ENCODE measurements at places on chromosomes 5 and 9. TPM values are rescaled to one million over a fixed set of nuclear protein-coding genes. Genes with fewer than 3 reads are reported as not detected.

DNA sequence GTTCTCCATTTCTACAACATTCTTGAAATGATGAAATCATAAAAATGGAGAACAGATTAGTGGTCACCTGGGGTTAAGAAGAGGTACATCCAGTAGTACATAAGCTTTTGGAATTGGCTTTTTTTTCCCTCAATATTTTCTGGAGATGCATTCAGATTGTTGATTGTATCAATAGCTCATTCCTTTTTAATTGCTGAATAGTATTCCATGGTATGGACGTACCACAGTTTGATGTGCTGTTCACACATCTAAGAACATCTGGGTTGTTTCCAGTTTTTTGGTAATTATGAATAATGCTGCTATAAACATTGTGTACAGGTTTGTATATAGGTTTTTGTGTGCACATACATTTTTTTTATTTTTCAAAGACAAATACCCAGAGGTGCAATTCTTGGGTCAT is 130.0 kb downstream of the PPP2R2B start:
- no peak for DNase-seq

GRCh38 chr5:10199692-10200091 is 50.0 kb downstream of the ATPSCKMT start:
- DNase-seq, result no peak

DNA sequence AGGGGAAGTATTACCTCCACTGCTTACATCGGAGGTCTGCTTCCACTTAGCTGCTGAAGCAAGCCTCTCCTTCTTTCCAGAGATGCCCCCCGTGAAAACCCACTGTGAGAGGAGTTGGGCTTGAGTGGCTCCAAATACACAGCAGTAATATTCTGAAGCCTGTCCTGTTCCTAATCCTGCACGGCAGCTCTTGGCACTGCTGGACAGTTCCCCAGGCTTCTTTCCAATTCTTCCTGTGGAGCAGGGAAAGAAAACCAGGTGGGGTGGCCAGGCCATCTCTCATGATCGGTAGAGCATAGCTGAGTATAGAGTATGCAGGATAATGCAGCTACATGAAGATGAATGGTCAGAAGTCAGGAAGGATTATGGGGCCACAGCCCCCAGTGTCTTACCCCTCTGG is 335.3 kb downstream of the MARCHF11 start:
- DNase-seq, result no peak

DNA sequence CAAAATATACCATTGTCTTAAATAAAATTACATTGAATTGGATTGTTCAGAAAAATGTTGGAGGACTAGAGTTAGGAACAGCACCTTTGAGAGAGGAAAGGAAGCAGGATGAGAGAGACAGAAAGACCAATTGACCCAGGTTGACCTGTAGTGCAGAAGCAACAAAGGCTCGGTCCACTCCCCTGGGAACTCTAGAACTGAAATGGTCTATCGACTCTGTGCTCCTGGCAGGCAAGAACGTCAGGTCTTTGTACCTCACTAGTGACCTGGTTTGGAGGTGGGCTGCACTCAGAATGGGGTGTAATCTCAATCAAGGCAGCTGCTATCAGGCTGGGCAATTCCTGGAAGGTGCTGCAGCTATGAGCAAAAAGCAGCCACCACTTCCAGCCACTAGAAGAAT is 110.8 kb downstream of the FAM174A start:
- DNase-seq, result no peak

DNA sequence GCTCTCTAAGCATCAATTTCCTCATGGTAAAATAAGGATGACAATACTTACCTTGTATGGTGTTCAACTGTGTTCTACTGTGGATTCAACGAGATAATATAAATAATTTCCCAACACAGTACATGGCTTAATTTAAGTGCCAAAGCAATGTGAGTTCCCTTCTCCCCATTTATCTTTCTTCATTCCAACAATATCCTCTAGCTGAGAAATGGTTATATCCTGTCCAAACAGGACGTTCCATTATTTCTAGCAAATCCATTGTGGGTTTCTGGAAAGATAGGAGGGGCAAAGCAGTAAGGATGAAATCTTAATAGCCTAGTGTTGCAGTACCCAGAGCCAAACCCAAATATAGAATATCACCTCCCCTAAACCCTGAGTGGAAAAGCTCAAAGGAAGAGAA is 22.0 kb downstream of the ABCA1 start:
- DNase-seq, result no peak

GRCh38 chr9:115230924-115231515 is 113.1 kb upstream of the TNC start:
- DNase-seq, result no peak

DNA sequence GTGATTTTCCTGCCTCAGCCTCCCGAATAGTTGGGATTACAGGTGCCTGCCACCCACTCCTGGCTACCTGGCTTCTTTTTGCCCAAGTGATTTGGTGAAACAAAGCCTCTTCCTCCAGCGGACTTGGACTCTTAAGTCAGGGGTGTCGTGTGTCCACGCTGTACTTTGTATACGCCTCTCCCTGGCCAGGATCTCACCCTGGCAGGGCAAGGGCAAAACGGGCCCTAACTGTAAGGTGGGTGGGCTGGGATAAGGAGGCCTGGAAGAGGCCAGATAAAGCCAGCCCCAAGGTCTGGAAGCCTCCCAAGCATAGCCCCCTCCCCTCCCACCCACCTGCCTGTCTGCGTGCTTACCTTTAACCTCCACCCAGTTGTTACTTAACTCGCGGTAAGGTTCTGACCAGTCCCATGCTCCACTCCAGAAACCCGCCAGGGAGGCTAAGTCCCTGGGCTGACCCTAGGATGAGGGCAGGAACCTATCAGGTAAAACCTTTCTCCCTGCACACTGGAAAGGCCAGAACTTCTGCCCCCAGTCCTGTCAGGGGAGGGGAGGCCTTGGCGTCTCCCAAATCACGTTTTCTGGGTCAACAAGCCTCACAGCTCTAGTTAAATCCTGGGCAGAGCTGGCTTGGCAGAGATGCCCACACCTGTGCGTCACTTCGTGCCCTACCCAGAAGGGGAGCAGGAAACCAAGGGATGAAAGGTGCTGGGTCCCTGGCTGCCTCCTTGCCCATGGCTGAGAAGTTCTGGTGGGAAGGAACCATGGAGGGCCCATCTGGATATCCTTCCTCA is 8.4 kb downstream of the CDK9 start:
- no peak for DNase-seq

DNA sequence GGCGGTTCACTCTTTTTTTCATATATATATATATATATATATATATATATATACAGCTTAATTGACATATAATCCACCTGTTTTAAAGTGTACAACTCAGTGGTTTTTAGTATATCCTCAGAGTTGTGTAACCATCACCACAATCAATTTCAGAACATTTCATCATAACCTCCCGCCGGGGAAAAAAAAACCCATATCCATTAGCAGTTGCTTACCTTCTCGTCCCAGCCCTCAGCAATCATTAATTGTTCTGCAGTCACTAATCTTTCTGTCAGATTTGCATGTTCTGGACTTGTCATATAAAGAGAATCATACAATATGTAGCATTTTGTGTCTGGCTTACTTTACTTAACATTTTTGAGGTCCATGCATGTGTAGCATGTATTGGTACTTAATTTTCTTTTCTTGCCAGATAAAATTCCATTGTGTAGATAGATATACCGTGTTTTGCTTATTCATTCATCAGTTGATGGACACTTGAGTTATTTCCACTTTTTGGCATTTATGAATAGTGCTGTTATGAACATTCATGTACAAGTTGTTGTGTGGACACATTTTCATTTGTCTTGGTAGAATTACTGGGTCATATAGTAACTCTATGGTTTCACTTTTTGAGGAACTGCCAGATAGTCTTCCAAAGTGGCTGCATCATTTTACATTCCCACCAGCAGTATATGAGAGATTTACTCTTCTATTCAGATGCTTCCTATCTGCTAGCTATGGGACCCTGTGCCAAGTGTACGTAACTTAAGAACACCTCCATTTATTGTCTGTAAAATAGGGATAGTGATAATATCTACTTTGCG is 3.5 kb upstream of the RNF145 start:
- no peak for DNase-seq

- no peak for DNase-seq
Measured at GRCh38 chr5:21212026-21212425, 1224.0 kb upstream of the CDH18 start.

DNA sequence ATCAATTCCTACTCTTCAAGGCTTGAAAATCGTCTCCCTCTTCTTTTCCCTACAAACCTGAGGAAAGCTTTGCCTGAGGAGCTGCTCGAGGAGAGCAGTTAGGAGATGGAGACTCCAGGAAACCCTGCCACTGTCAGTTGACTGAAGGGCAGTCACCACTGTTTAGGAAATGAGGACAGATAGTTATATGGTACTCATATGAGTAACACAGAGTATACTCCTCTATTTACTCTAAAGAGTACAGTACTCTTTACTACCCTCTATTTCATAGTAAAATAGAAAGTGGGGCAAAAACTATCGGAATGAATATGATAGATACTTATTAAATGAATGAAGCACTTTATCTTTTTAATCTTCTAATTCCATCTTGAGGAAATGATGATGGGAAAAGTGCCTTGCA is 115.8 kb downstream of the MAPKAP1 start:
- no peak for DNase-seq

Gene LURAP1L
- not detected for polyA plus RNA-seq

Gene GABRG2
- polyA plus RNA-seq, result not detected
